IMR-90 (cell line): ENCODE measurements at places on chromosomes 3 and 15. TPM values are rescaled to one million over a fixed set of nuclear protein-coding genes. Genes with fewer than 3 reads are reported as not detected.

ST8SIA2 gene
- total RNA-seq, result not detected in 2 replicates

- no peak for DNase-seq
These were observed 36.0 kb upstream of the GATM start for GRCh38 chr15:45414215-45414885.

GRCh38 chr3:149784064-149784704 lies 8.2 kb downstream of the ANKUB1 start:
- DNase-seq, result peak; percentile 34

GRCh38 chr3:102979682-102980354 lies 545.0 kb downstream of the ZPLD1 start:
- DNase-seq, result peak; percentile 84

DNA sequence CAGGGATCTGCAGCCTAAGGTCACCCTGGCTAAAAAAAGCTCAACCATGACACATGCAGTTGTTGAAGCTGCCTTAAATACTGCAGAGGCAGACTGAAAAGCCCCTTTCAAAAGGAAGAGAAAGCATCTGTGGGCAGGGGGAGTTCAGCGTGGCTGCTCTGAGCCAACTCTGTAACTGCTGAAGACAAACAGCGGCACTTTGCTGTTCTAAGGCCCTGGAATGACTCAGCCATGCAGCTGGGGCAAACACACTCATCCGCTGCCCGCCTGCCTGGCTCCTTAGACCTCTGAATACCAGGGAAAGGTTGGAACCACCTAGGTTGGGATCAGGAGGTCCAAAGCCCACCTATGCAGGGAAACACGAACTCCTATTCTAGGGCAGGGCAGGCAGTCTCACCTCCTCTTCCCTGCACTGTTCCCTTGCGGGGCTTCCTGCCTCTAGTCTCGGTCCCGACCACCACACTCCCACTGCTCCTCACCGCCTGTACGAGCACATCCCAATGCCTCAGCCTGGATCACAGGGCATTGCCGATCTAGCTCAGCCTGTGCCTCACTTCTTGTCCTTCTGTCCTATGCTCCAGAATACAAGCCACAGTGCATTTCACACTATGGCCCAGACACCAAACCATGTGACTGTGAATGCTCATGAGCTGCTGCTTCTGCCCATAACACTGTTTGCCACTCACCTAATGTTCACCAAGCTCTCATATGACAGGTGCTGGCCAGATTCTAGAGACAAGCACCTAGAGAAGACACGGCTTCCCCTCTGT lies 6.6 kb upstream of the MUSTN1 start:
- peak; percentile 31 for DNase-seq
